ENCODE measurements at places on chromosomes 2 and 18.

DNA sequence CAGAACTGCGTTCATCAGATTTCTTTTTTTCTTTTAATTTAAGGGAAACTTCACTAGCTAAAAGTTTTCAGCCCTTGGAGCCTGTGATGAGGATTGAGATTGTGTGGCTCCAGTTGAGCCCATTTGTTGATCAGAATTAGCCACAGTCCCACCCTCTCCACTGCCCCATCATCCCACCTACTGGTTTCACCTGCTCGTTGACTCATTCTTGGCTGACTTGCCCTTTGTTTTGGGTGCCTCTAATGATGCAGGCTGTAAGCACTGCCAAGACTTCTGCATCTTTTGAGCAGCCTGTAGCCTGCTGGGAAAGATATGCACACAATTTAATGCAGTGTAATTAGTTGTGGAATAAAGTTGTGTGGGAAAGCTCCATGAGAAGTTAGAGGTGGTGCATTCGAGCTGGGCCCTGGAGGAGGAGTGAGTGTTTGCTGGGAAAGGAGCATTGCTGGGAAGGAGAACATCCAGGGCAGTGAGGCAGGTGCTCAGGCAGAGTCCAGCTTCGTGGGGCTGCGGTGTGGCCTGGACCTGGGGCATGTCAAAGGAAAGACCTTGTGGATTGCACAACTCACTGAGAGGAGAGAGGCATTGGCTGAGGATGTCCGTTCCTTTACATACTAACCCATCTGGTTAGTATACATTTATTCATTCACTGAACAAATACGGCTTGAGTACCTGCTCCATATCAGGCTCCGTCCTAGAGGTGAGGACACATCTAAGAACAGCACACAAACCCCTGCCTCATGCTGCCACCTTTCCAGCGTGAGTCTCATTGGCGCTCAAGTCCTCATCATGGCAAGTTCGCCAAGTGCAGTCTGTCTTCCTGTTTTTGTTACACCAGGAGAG lies 18.2 kb downstream of the ASPRV1 start:
- no peak for DNase-seq

DNA sequence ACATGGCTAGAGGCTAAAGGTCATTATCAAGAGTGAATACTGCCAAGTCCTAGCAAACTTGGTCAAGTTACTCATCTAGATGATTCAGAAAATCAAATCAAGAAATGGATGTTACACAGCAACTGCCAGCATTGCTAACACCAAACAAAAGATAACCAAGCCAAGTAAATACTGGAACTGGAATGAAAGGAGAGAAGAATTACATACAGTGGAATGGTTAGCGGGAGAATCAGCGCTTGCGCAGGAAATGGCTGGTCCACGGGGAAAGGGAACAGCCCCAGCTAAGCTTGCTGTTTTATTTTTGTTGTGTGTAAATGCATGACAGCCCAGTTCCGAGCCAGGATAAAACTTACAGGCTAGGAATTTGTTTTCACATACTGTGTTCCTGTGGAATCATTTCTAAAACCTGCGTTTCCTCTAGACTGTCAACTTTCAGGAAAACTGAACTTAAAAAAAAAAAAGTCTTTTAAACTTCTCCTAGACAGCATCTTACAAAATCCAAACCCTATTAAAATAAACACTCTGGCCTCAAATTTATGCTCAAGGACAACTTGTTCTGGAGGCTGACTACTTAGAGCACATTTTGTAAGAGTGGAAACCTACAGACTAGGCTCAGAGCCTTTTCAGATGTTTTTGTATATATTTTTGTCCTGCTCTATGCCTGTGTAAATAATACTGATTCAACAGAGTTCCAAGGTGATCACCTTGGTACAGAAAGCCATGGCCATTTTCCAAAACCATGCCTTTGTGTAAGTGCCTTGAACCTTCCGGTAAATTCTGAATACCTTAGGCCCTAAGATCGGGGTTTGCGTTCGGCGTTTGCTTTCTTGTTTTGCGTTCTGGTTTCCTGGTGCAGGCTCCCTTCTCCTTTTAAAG lies 30.7 kb upstream of the TXNDC2 start:
- no peak for DNase-seq

GRCh38 chr2:190587106-190587505 lies 52.6 kb upstream of the NEMP2 start:
- no peak for DNase-seq

GRCh38 chr2:63424329-63425078 lies 163.8 kb downstream of the WDPCP start:
- peak; percentile 38 for DNase-seq

DNA sequence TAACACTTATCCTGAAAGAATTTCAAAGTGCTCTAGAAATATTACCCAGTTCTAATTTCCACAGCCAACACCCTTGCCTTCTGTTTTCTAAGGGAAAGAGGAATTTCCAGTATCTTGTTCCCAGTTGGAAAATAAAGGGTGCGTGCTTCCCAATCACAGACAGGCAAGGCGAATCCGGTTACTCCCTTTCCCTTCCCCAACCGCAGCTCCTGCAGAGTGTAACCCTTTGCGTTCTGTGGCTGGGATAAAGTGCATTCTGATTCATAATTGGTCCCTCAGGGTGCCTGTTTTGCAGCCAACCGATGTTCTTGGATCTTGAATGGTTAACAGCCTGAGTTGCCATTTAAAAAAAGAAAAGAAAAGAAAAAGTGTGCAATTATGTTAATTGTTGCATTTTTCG lies 40.6 kb upstream of the PGAP1 start:
- DNase-seq, result peak; percentile 66

GRCh38 chr2:24456599-24457556 lies 34.2 kb upstream of the NCOA1 start:
- peak; percentile 85 for DNase-seq

- DNase-seq, result peak; percentile 63
Measured at GRCh38 chr2:27076323-27076722, 2.1 kb upstream of the EMILIN1 start.

GRCh38 chr18:24868760-24869237 lies 408.4 kb downstream of the HRH4 start:
- DNase-seq, result peak; percentile 76

GRCh38 chr18:8450013-8450412 lies 159.2 kb upstream of the RAB12 start:
- peak; percentile 13 for DNase-seq

DNA sequence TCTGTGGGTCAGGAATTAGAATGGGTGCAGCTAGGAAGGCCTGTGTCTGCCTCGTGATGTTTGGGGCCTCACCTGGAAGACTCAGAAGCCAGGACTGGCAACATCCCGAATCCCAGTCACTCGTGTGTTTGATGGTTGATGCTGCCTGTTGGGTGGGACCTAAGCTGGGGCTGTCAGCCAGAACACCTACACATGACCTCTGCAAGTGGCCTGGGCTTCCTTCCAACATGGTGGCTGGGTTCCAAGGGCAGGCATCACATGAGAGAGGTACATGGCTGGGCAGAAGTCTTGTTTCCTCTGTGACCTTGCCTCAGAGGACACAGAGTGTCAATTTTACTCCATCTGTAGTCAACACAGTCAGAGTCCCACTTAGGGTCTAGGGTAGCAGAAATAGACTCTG lies 177.8 kb downstream of the GBX2 start:
- no peak for DNase-seq

- DNase-seq, result no peak
Measured at GRCh38 chr2:20148426-20148922, 76.5 kb downstream of the SDC1 start.

GRCh38 chr18:59382383-59382782 lies 23.3 kb upstream of the LMAN1 start:
- DNase-seq, result no peak

DNA sequence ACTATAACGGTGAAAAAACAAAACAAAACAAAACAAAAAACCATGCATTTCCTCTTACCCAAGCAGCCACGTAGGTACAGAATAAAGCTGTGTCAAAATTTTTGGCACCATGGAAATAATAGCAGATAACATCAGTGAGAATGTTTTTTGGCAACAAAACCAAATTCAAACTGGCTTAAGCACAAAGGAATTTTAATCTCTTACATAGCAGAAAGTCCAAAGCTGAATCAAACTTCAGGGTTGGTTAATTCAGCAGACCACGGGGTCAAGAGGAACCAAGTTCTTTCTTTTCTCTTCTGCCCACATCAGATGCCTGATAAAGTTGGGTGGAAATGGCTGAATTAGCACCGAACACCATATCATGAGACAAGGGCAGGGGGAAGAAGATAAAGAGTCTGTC lies 129.5 kb downstream of the PAX3 start:
- no peak for DNase-seq

DNA sequence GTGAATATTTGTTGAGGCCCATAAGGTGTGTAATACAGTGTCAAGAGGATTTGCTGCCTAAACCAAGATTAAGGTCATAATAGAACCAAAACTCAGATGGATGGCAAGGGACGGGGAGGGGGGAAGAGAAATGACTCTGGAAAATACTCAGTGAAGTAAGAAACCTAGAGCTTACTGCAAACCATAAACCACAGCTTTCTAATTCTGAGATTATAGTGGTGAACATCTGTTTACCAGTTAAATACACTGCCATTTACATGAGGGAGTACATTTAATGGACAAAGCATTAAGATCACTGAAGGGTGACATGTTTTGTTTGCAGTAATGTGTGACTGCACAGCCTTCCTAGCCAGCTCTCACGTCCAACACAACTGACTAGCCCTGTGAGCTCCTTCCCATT lies 19.8 kb downstream of the EVX2 start:
- no peak for DNase-seq

DNA sequence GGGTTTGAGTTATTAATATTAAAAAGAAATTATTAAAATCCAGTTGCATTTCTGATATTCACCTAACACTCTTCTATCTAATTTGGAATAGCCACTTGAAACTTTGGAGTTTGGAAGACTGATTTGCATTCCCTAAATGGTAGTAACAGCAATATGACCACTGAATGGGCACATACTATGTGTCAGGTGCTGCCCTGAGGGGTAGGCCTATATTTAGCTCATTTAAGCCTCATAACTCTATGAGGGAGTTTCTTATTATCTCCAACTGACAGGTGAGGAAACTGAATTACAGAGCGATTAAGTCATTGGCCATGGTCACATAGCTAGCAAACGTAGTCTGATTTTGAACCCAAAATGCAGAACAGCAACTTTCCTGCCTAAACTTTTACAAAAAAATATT lies 77.3 kb downstream of the VWA3B start:
- DNase-seq, result no peak

DNA sequence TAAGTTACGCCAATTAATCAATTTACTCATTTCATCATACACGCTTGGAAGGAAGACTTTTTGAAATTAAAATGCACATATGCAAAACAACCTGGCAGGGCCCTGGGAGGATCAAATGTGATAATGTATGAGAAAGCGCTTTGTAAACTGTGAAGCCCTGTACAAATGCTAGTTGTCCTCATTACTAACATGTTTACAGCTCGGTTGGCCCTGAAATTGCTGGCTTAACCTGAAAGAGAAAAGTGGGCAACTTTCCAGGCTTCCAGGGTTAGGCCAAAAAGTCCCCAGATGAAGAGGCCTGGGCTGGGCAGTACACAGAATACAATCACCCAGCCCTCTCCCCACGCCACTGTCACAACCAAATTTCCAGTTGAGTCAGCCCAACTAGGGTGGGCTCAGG lies 60.2 kb downstream of the DNMT3A start:
- DNase-seq, result no peak

DNA sequence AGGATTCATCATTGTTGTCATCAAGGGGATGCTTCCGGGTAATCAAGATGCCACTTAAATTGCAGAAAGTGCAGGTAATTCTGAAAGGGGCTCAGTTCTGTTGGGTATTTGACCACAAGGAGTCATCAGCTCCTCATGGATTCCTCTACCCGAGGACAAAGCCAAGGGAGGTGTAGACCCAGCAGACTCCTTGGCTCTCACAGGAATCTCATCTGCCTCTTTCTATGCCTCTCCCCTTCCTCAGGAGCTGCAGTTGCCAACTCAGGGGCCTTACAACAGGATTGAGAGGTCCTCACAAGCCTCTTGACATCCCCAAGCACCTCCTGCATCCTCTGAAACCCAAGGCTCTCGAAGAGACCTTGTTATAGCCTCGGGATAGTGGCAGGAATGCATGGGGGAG lies 44.0 kb downstream of the ITGB6 start:
- no peak for DNase-seq

- no peak for DNase-seq
Measured at GRCh38 chr2:142791335-142791734, 86.1 kb upstream of the KYNU start.

- no peak for DNase-seq
Measured at GRCh38 chr2:238291550-238292281, 3.3 kb upstream of the PER2 start.

- peak; percentile 73 for DNase-seq
Measured at GRCh38 chr2:29117636-29118303, 2.6 kb downstream of the CLIP4 start.

DNA sequence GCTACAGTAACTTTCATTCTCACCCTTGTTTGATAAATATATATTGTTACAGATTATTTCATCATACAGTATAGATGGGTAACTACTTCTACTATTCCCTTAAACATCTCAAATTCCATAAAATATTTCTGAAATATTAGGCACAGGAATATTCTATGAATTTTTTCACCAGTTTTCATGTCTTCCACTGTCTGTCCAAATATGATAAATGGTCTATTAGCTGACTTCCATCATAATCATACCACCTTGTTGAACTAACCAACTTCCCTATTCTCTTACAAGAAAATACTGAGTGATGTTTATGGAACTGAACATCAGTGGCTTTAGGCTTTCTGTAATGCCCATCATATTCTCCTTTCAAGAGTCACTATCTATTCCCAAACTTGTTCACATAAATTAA lies 82.4 kb downstream of the TRAPPC8 start:
- DNase-seq, result no peak

GRCh38 chr2:11718606-11719005 lies 27.8 kb upstream of the LPIN1 start:
- DNase-seq, result no peak

- DNase-seq, result no peak
Measured at GRCh38 chr2:227799202-227799601, 14.4 kb upstream of the CCL20 start.

- DNase-seq, result no peak
Measured at GRCh38 chr18:4672162-4672561, 217.1 kb upstream of the DLGAP1 start.

DNA sequence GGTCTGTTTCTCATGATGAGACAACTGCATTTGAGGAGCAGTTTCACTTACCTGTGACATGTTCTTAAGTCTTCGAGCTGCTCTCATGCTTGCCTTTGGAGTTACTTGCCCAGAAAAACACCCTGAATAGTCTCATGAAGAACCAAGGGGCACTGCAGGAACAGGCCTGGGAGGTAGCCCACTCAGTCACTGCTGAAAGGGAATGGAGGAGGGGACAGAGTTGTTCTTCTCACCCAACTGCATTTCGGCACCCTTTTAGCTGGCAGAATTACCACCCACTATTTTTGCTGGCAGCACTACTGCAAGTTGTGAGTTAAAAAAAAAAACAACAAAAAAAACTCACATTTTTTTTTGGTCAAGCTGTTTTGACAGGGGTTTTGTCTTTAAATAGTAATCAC lies 181.9 kb downstream of the PTPRM start:
- no peak for DNase-seq

GRCh38 chr2:101264360-101264939 lies 11.8 kb downstream of the CNOT11 start:
- DNase-seq, result no peak

DNA sequence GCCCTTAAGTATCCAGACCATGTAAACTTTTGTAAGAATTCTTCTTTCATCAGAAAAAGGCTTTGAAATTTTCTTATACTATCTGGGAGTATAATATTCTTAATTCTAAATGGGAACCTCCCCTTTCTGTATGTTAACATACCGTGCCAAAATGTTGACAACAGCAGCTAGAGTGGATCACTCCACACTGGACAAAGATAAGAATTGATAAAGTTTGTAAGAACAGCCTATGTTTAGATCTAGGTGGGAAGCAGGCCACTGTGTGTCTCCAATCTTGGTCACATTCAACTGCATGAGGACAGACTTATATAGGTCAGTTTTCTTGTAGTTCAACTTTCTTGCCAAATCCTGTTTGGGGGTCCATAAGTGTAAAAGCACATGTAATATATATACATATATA lies 235.7 kb downstream of the RPIA start:
- DNase-seq, result no peak

Data from fibroblast of skin of back (primary cell).